Stimulated activated CD4-positive, alpha-beta T cell treated with anti-CD3 and anti-CD28 coated beads, Interleukin-12 subunit alpha, Interleukin-12 subunit beta, amount 100 ng/mL, for 24 hours (primary cell): ENCODE measurements at places on chromosomes 5 and 9.

DNA sequence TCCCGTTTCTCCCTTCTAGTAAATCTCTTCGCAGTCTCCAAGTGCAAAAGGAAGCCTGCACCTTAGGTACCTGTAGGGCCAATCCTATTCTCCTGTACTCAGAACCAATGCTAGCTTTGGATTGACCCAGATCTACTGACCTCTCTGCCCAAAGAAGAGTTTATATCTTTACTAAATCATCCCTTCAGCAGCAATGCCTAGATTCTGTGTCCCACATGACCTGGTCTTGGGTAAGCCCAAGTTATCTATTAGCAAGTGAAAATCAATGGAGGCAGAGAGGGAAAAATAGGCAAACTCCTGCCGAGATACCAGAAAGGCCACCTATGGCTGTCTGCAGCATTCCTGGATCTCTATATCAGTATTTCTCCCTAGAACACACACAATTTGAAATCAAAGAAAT lies 60.0 kb downstream of the SUSD1 start:
- DNase-seq: no peak

DNA sequence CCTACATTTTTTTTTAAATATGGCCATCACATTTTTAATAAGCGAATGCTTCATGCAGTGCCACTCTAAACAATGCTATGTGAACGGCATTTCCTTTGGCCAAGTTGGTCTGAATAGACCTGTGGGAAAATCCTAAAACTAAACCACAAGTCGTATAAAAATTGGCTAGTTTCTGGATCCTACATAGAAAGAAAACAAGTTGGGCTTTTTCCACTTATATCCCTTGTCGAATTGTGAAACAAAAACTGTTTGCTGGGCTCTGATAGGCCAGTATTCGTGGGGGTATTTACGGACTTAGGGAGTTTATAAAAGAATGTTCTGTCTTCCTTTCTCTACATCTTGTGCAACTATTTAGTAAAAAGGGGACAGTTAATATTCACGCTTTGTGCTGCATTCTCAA lies 153.1 kb upstream of the KLF9 start:
- DNase-seq: no peak

DNA sequence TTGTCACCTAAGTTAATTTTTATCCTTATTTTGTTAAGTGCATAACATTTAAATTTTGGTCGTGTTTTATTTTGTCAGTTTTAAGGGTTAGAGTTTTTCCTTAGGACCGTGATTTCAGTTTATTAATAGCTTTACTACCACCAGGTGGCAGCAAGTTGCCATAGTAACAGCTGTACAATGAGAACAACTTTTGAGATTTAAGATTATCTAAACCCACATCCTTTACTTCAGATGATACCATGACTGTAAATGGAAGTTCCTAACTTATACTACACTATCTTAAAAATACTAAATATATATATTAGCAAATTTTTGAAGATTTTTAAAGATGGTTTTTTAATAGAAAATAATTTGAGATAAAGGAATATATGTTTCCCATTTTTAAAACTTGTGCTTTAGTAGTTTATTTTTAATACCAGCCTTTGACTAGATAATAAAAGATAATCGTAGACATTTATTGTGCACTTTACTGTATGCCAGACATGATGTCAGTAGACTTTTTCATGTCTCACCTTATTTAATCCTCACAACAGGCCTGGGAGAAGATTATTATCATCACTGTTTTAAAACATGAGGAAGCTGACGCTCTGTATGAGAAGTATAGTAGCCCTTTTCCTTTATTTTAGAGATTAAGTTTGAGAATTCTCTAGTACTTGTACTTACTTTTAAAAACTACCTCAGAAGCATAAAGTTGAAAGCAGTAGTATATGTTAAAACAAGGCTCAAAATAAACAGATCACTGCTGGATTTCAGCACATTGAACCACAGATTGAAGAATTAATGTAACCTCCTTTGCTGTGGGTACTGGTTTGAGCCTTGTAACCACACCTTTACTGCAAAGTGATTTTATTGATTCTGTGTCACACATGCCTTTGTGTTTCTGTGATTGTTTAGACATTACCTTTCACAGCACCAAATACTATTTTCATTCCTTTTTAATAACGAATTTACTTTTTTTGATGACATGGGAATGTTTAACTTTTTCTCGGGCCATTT lies 27.5 kb downstream of the SREK1 start:
- DNase-seq: no peak

DNA sequence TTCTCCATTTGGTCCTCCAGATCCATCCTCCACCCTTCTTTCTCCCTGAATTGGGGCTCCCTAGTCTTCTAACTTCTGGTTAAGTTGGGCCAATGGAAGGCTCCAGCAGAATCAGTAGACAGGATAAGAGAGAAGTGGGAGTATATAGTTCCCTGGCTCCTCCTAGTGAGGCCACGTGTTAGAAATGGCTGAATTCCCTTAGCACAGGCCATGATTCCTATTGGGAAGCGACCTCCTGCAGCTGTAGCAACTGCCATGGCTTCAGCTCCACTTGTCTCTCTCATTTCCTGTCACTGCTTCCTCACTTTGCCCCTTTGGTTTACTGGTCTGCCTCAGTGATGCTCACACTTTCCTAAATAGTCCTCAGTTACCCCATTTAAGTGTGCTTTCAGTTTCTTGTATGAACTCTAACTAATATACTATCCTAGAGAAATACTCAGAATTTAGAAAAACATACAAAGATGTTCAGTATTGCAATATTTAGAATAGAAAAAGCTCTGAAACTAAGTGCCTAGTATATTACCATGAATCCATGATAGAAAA lies 104.8 kb upstream of the SMARCA2 start:
- no peak for DNase-seq

DNA sequence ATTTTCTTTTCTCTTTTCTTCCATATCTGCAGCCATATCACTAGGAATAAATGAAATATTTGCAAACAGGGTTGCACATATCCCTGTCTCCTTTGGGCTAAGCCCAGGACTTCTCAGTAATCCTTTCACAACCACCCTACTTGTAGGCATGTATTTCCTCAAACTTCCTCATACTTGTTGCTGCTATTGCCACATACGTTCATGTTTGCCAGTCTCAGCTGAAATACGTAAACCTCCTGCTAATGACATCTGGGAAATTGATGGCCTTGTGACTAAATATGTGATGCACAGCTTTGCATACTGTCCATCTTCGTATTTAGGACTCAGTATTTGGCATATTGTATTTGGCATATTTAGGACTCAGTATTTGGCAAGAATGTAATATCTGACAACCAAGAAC lies 224.6 kb downstream of the PLK2 start:
- DNase-seq: no peak

DNA sequence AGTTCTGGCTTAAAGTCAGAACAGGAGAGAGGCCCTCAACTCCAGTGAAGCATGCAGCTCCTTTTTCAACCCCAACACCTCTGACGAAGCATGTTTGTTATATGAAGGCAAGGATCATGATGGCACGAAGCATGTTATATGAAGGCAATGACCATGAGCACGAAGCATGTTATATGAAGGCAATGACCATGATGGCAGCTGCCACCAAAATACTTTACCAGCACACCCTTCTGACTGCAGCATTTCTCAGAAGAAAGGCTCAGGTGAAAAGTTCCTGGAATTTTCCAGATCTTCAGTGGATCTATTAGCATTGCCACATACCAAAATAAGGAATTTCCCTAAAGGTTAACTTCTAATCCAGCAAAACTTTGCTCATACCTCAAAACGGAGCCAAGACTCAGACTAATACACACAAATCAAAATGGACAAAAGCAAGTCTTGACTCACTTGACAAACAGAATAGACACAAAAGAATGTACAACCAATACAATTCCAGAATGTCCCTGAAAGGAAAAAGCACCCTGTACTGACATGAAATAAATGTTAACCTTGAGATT lies 217.4 kb downstream of the FANCC start:
- DNase-seq: no peak

DNA sequence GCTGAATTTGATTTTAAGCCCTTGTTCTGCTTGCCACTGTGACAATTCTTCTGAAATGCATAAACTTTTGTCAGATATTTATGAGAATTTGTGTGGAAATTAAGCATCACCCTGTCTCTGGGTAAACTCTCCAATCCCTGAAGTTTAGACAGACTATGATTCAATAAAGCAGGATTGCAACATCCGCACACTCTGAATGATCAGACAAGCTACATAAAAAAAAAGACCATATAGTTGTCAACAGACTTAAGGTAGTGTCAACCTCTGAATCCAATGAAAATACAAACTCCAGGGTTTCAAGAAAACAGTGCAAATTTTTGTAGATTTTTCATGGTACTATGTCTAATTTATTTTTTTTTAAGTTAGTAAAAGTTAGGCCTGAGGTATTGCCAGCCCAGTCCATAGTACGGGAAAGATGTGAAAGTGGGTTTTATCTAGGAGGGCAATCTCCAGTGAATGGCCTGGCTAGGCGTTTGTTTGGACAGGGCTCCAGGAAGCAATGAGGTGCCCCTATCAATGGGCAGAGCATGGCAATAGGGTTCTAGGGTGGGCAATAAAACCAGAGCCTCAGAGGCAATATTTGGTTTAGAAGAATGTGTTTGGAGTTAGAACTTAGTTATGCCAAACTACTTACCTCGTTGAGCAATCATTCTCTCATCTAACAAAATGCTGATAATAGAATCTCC lies 762.6 kb upstream of the SEMA6A start:
- no peak for DNase-seq

DNA sequence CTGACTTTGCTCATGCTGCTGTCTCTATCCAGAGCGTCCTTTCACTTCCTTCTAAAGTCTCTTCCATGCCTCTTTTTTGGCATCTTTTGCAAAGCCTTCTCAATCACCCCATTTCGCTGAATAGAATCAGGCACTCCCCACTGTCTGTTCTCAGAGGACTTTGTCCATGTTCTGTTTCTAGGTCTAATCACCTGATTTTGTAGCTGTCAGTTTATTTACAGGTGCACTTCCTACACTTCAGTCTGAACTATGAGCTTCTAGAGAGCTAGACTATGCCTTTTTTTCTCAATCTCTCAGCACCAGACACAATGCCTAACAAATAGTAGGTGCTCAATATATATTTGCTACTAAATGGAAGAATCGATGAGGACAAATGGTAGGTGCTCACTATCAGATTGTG lies 29.9 kb downstream of the TLR4 start:
- DNase-seq: no peak

DNA sequence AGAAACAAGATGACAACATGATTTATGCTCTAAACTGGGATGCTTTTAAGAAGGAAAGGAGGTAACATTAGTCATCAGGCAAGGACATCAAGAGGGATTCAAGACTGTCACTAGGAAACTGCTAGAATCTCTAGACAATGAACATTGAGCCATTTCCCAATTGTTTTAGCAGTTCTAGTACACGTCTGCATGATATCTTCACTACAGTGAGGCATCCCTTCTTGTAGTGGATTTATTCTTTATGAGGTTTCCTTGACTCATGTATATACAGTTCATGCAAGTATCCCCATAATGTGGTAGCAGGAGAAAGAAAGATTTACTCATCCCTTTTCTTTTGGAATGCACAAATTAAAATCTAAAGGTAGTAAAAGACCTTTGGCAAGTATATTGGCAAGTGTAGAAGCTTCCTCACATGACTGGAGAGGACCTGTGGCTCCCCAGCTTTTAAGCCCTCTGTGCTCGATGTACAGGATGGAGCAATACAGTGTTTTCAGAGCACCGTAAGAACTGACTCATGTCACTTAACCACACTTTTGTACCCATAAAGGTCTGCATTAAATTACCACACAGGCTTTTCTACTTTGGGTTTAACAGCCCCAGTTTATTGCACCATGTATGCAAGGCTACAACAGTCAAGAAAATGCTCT lies 335.9 kb downstream of the SEMA5A start:
- no peak for DNase-seq

GRCh38 chr9:108444400-108445358 lies 411.1 kb downstream of the ACTL7B start:
- no peak for DNase-seq

GRCh38 chr9:5800969-5801738 lies 31.8 kb downstream of the ERMP1 start:
- no peak for DNase-seq

DNA sequence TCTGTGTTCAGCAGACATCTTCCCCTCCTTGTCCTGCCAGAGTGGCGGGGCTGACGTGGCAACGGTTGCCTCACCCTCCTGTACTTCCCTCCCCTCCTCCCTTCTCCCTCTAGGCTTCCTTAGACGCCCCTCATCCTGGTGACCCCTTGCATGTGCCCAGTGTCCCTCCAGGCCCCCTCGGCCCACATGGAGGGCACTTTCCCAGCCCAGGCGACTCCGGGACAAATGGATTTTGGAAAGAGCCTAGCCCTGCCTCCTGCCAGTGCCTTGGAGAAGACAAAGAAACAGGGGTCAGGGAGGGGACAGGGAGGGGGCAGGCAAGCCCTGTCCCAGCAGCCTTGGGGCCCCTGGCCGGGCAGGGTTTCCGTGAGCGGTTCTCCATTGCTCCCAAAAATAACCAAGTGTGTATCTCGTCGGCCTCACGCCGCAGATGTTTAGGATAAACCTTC lies 38.3 kb upstream of the NEURL1B start:
- DNase-seq: no peak

- DNase-seq: no peak
Measured at GRCh38 chr9:123267481-123268198, 746 bp downstream of the STRBP start.

- DNase-seq: no peak
Measured at GRCh38 chr9:96453625-96454024, 3.7 kb downstream of the HABP4 start.

DNA sequence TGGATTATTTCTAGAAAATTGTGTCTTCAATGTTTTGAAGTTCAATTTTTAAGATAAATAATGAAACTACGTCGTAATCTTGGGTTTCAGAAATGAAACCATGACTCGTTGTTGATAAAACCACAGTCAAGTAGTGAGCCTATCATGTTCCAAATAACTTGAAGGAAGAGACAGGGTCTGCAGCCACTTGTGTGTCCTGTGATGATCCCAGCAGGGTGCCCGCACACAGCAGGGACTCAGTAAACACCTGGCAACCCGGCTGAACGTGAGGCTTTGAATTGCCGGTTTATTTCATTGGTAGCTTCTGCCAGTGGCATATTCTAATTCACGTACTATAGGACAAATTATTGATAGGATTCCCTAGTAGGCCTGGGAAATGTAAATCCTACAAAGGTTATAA lies 679.6 kb downstream of the IRX1 start:
- DNase-seq: no peak

DNA sequence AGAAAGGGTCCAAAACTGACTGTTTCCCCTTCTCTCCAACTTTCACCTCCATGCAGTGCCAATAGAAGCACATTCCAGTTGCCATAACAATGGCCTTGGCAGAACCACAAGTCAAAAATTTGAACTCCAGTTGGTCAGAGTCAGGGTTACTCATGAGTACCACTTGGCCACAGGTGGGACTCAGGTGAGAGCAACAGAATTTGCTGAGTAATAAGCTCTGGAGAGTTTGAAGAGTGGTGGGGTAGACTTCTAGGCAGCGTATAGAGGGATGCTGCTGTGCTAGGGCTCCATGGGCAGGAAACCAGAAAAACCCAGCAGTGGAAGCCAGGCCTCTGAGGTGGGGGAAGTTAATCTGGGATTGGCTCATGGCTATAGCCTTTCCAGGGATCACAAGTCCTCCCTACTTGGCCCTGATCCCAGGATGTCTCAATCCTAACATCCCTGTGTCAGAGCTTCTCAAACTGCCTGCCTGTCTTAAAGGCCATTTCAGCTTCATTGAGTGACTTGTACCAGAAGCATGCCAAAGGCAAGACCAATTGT lies 30.2 kb downstream of the SNX18 start:
- no peak for DNase-seq

GRCh38 chr5:25573691-25574090 lies 928.9 kb upstream of the CDH10 start:
- DNase-seq: no peak

GRCh38 chr9:78848061-78848460 lies 551.1 kb downstream of the PSAT1 start:
- DNase-seq: no peak
